ENCODE measurements at places on chromosomes 2 and 18.

DNA sequence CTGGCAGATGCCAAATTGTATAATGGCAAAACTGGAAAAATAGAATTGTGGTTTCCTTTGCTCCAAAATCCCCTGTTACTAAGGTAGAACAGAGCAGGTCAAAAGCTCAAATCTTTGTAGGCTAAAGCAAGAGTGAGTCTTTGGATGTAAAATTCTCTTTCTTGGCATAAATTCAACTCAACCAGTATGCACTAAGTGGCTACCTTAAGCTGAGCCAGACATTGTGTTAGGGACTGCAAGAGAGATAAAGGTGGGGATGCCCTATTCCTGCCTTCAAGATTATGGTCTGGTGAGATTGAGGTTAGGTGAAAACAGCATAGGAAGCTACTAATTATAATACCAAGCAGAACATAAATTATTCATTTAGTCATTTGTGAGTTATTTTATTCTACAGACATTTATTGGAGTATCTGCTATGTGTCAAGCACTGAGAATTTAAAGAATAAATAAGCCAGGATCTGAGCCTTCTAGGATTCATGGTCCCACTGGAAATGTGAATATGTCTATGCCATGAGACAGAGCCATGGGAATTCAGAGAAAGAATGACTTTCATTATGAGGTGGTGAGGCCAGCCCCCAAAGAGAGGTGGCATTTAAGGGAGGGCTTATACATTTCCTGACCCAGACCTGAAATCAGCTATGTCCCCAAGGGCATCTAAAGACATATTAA is 198.0 kb upstream of the NCKAP5 start:
- no peak for DNase-seq

DNA sequence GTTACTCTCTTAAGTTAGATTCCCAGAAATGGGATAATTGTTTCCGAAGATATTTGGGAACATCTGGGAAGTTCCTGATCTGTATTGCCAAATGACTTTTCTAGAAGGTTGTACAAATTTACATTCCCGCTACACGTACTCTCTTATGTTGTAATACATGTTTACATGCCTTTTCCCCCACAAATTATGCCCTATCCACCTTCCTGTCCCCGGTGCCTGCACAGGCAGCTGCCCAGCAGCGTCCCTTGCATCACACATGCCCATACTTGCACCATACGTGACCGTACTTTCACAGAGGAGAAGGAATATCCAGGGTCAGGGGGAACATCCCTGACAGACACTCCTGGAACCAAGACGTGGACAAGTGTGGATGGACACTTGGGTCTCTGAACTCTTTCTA is 24.2 kb upstream of the KLF11 start:
- no peak for DNase-seq

DNA sequence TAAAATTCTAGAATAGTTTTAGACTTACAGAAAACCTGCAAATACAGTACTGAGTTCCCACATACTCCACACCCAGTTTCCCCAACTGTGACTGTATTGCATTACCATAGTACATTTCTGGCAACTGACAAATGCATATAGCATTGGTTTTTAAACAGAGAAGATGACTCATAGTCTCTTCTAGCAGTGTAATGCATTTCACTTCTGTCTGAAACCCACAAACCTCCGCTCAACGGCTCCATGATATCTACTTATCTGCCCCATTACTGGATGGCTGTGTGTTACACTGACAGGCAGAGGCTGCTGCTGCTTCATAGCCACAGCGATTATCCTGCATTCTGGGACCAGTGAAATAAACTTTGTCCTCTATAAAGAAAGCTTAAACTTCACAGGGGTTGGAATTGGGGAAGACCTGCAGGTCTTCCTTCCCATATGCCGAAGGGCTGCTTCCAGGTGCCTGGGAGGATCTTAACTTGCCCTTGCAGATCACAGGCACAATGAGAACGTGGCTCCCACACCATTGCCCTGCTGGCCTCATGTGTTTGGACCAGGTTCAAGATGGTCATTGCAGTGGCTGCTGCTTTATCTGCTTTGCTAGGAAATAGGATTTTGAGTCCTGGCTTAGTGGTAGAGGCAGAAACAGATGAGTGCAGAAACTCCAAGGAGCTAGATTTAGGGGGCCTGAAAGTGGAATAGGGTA is 742.6 kb upstream of the HS6ST1 start:
- no peak for DNase-seq

DNA sequence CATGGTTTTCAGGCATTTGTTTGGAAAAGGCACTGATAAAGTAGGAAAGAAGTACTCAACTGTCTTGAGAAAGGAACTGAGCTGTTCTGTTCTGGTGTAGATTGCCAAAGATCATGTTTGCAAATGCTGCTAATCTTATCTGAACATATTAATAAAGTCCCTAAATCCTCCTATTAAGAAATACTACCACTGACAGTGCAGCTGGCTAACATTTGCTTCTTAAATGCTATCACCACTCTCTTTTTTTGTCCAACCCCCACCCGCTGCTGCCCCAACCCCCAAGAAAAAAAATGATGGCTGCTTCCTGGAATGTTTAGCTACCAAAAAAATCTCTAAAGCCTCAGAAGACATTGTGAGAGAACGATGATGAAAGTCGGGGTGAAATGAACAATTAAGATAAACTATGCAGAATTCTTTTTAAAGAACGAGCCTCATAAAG is 130.7 kb downstream of the CCBE1 start:
- DNase-seq: no peak

DNA sequence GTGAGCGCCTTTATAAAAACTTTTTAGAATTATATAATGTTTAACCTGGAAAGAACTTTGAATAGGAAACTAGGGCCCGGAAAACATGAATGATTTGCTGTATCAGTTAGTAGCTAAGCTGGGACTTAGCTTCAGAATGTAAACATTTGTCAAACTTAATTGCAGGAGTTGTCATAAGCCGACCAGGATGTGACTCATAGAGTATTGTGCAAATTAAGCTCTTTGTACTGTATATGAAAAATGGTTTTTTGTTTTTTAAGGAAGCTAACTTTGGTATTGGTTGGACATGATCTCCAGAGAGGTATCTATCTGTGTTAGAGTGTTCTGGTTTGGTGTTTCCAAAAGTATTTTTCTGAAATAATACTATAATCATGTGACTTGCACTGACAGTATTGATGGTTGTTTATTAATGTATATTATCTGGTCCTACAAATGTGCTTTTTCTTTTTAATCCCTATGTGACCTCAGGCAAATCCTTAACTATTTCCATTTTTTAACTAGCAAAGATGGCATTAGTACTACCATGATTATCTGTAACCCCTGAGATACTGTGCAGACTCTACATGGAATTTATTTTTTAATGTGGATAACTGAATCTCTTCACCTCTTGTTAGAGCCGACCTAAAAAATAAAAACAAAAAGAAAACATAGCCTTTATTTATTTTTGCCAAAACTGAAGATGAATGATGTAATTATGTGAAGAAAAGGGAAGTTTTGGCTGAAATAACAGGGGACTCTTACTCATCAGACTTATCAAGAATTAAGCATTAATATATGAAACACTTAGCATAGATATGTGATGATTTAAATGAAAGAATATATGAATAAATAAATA is 11.7 kb downstream of the YIPF4 start:
- no peak for DNase-seq

- no peak for DNase-seq
Observed at GRCh38 chr18:69208545-69208944, 192.1 kb upstream of the DOK6 start.

GRCh38 chr2:148832637-148833036 is 42.4 kb upstream of the KIF5C start:
- DNase-seq: no peak

- DNase-seq: no peak
Observed at GRCh38 chr2:172046866-172047565, 38.3 kb upstream of the DLX1 start.

DNA sequence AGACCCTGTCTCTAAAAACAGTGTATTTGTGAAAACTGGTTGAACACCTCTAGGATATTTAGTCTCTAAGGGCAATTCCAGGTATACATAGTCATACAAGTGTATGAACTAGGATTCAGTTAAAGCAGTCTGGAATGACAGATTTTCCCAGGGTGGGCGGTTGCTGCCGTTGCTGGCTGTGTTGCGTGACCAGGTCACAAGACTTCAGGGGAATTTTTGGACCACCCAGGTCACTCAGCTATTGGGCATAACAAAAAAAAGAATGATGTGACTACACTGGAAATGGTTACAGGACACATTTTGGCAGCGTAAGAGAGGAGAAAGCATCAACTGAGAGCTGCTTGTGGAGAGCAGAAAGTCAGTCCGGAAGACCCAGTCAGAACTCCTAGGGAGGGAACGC is 58.0 kb upstream of the ZBTB7C start:
- no peak for DNase-seq

DNA sequence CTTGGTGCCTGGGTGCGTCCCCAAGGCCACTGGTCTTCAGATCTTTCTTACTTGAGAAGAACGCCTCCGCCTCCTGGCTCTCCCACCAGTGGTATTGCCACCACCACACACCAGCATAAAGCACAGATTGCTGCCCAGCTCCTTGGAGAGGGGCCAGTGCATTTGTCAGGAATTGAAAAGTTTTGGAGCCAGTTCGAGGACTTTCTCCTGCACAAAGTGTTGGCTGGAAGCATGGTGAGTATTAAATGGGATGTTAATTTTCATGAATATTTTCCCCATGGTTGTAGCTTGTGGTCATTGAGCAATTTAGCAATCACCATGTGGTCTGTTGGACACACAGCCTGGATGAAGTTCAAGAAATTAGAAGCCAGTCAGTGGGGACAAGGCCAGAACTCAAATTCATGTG is 684.6 kb upstream of the FANCL start:
- no peak for DNase-seq

DNA sequence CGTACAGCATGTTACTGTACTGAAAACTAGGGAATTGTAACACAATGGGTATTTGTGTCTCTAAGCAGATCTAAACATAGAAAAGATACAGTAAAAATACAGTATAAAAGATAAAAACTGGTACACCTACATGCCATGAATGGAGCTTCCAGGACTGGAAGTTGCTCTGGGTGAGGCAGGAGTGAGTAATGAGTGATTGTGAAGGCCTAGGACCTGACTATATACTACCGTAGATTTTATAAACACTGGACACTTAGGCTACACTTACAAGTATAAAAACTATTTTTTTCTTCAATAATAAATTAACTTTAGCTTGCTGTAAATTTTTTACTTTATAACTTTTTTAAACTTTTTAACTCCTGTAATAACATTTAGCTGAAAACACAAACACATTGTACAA is 324.4 kb upstream of the TNP1 start:
- no peak for DNase-seq

DNA sequence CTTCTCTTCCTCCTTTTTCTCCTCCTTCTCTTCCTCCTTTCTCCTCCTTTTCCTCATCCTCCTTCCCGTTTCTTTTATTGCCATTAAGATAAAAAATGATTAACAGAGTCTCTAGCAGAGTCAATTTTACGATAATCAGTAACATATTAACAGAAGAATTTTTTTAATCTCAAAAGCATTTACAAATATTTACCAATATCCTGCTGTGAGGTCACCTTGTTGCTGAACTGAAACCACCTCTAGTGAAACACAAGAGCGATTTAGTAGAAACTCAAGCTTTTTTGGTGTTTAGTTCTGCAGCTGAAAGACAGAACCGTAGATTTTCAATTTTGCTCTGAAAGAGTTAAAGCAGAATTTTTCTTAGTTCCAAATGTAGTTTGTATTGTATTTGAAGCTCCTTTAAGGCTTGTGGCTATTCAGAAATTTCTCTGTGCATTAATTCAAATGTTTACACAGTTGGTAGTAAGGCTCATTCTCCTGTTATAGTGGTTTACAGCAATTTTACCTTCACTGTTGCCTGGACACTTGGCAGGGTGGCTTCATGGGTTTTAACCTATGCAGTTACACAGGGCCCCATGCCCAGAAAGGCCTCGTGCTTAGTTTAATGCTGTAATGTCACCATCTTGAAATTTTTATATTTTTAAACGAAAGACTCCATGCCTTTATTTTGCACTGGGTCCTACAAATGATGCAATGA is 1106.6 kb upstream of the FAM98A start:
- no peak for DNase-seq

DNA sequence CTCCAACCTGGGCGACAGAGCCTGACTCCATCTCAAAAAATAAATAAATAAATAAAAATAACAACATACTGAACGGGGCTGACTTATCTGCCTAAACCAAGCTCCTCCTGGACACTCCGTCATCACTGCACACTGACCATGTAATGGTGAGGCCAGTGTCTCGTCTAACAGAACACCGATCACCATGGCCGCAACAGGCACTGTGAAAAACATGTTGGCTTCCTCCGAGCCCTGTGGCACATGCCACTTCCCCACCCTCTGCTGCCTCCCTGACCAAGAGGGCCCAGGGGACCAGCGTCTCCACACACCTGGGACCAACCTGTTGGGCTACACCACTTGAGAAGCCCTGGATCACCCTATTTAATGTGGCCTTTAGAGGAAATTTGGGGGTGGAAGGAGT is 33.9 kb downstream of the ZNF516 start:
- no peak for DNase-seq

GRCh38 chr18:25669741-25670140 is 317.8 kb upstream of the ZNF521 start:
- no peak for DNase-seq

DNA sequence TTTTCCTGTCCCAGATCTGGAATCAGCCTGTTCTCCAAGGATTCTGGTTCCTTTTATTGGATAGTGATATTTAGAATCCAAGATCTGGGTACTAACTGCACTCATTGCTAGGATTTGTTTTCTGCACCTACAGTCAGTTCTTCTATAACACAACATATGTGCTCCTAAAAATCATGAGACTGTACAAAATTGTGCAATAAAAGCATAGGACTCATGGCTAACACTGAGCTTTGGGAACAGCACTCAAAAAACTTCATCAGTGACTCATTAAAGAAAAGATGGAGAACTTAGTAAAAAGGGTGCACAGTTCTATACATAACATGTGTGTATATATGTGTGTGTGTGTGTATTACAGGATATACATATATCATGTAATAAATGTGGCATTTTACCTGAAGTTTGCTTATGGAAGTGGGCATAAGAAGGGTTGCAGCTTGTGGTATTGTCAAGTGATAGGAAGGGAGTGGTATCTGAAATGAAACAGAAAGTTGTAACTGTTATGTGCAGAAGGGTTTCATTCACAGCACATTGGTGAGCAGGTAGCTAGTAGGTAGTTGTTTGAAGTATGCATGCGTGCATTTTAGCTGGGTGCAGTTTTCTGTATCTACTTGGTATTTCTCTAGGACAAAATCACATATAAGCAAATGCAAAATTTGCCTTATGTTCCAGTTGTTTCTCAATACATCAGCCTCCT is 5.9 kb upstream of the SCYGR2 start:
- DNase-seq: no peak

- no peak for DNase-seq
Observed at GRCh38 chr18:74234326-74235171, 57.2 kb downstream of the CYB5A start.

- no peak for DNase-seq
Observed at GRCh38 chr2:162243294-162243693, at the start of gene FAP. FAP (minus strand) TSS chr2:162243445; CDS start chr2:162243327, 118 bp downstream.

GRCh38 chr2:176466918-176467452 is 197.7 kb downstream of the MTX2 start:
- DNase-seq: no peak

DNA sequence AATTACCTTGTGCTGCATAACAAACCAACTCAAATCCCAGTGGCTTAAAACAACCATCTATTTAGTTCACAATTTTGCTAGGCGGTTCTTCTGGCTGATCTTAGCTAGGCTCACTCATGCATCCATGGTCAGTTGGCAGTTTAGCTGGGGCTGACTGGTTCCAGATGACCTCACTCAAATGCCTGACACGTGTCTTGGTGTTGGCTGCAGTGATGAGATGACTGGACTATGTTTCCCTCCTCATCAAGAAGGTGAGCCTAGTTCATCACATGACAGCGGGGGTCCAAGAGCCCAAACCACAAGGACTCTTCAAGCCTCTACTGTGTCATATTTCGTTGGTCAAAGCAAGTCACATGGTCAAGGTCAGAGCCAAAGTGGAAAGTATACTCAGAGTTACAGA is 42.7 kb upstream of the ACTR3 start:
- DNase-seq: no peak
